ENCODE measurements at places on chromosomes 3 and 15. TPM values are rescaled to one million over a fixed set of nuclear protein-coding genes. Genes with fewer than 3 reads are reported as not detected.
A peak's percentile ranks its signal among the peaks of the same experiment; 100 is the strongest.

SCAMP2 gene
- total RNA-seq, result 21.6 TPM

TPRG1 gene
- 9.6 TPM for total RNA-seq

PFKFB4 gene
- 5.4 TPM for total RNA-seq

OR5AC2 gene
- total RNA-seq, result not detected

BUB1B gene
- total RNA-seq, result 17.6 TPM

DNA sequence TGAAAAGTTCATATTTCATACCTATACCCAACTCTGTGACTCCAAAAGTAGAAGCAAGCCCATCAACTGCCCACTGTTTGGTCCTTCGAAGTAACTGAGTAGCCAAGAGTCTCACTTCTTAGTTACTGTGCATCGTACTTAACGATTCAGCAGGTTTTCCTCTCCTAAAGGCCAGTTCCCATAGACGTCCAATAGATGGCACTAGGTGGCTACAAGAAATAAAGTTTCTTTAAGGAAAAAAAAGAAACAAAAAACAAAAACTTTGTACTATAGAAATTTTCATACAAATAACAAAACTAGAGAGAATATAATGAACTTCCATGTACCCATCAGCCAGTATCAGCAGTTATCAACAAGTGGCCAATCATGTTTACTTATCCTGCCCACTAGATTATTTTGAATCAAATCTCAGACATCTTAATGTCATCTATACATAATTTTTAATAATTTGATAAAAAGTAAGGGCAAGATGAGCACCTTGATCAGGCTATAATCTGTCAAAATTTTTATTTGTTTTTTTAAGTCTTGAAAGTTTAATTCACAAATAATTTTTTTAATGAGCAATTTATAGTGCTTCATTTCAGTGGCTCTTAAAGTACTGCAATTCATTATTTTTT, 63.8 kb upstream of the ACP3 start:
- peak; percentile 24 for DNase-seq

DNA sequence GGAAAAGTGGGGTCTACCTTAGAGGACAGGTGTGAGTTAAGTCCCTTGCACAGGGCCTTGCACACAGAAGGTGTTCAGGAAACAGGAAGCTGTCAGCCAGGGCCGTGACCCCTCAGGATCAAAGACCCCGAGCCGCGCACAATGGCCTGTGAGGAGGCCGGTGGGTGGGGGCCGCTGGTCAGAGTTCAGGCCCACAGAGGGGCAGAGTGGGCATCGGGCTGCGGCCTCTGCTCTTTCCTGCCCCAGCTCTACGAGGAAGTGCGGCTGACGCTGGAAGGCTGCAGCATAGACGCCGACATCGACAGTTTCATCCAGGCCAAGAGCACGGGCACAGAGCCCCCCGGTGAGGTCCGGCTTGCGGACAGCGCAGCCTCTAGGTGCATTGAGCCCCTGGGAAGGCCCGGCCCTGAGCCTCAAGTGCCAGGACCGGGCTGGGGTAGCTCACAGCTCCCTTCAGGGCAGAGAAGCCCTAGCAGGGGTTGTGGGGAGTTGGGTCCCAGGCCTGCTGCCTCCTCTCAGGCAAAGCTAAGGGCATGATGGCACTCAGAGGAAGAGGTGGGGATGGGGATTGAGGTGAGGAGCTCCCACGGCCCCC, 37.2 kb downstream of the PSTPIP1 start:
- DNase-seq, result no peak

- no peak for DNase-seq
Observed at GRCh38 chr15:69610858-69611257, 158.2 kb downstream of the RPLP1 start.

DNA sequence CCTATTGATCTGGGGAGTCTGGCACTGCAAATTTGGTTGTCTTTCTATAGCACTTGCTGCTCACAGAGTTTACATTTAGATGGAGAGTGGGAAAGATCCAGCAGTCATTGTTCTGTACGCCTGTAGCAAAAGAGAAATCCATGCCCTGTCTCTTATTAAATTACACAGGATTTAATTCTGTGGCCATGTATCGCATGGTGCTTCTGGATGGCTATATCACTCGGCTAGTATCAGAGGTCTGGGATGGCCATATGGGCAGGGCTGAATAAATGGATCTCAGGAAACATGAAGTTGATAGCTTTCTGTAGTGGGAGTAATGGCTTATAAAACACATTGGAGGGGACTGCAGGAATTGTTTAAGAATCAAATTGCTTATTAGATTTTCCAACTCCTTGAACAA, 325.8 kb upstream of the DPH6 start:
- no peak for DNase-seq

DNA sequence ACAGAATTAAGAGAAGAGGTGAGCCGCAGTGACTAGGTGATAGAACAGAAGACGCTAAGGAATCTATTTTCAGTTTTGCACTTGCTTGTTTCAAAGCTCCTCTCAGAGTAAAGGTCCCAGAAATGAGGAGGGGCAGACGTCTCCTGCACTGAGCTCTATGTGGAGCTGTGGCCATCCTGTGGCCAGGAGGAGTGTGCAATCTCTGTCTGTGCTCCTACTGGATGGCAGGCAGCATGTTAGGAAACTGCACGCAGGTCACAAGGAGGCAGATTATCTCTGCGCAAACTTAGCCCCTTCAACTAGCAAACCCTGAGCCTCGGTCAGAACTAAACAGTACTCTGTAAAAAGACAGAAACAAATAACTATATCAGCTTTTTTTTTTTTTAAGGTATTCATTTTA, 31.1 kb upstream of the PPIB start:
- DNase-seq, result no peak

DNA sequence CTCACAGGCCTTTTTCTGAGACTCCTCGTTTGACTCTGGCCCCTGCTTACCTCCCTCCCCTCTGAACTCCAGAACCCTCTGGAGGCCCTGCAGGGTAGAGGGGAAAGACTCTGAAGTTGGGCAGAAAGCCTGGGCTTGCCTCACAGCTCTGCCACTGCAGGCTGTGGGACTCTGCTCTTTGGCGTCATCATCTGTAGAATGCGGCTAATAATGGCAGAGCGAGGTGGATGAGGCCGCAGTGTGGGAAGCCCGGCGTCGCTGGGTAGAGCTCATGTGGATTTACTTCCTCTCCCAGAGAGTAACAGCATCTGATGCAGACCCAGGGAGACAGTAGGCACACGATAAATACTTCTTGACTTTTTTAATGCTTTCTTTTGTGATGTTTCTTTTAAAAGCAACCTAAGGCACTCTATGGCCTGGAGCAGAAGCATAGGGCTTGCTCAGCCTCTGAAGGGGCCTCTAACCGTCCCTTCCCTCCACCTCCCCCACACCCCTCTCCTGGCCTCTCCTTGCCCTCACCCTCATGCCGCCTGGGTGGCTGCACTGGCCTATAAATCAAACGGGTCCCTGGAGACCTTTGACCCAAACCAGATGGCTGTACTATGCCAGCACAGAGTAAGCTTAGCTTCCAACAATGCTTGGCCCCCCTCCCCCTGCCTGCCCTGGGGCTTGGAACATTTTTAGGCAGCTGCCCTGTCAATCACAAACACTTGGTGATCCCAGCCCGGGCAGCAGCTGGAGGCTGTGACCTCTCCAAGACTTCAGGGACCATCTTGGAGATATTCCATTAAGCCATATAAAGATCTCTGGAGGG, 32.9 kb downstream of the SPSB4 start:
- DNase-seq, result peak; percentile 12

GRCh38 chr15:101694261-101694660, 30.0 kb downstream of the TARS3 start:
- DNase-seq, result no peak

DNA sequence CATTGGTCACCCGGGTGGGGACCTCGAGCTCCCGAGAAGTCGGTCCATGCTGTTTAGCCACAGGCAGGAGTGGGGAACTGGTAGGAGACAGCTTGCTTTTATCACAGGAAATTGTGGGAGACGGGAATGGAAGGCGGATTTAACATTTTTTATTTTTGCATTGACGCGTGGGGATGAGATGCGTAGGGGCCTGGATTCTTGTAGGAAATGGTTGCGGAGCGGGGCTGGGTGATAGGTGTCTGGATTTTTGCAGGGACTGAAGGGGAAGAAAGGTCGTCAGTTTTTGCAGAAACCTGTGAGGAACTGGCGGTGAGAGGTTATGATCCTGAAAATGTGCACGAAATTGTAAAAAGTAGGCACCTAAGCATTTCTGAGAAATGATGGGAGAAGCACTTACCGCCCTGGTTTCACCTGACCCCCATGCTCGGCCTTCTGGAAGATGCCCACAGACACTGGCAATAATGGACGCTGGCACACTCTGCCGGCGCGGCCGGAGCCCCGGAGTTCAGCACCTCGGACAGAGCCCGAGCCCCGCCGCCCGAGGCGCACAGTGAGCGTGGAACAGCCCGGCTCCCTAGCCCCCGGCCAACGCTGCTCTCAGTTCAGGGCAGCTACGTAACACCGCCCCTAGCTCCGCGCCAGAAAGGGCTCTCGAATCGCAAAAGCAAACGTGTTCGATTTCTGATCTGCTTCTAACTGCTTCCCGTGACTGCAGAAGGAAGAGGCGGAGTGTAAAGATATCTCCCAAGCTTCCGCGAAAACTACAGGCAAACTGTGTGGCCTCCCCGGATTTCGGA, 928 bp downstream of the ANKRD34C start:
- DNase-seq, result no peak
